CD8-positive, alpha-beta memory T cell (primary cell): ENCODE measurements at places on chromosomes 16 and 17. TPM values are rescaled to one million over a fixed set of nuclear protein-coding genes. Genes with fewer than 3 reads are reported as not detected.

FBXO39 gene
- not detected for total RNA-seq

- DNase-seq: no peak
These were observed 985 bp upstream of the FZD2 start for GRCh38 chr17:44556166-44556831.

DNA sequence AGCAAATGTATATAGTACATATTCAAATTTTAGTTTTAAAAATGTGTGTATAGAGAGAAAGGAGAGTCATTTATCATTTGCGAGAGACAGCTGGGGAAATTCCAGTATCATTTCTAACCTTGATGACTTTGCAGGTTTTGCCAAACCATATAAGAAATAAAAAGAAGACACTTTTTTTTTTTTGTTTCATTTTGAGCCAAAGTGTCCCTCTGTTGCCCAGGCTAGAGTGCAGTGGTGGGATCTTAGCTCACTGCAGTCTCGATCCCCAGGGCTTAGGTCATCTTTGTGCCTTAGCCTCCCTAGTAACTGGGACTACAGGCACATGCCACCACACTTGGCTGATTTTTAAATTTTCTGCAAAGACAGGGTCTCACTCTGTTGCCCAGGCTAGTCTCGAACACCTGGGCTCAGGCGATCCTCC lies 38.4 kb upstream of the VWA3A start:
- no peak for DNase-seq

- no peak for DNase-seq
These were observed 2.9 kb upstream of the KIFC3 start for GRCh38 chr16:57805176-57805575.

DNA sequence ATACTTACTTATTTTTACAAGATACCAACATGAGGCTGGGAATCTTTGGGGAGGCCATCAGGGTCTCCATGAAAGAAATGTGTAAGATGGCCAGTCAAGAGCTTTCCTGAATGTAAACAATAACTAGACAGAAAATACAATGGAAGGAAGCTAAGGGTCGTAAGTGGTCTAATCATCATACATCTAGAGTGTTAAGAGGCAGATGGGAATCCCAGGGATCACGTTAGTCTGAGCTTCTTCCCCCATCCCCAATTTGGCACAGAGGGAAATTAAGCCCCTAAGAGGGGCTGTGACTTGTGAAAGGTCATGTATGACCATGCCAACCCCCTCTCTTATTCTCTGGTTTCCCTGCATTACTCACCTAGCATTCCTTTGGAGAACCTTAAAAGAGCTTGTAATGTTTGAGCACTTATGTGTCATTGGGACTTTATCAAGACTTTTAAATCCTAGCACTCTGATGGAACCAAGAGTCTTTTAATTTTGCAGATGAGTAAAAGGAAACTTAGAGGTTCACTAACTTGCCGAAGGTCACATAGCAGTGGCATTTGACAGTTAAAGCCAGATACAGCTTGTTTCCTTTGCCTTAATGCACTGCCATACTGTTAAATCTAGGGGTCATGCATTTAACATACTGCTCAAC lies 46.1 kb downstream of the DCUN1D3 start:
- DNase-seq: no peak

- DNase-seq: no peak
These were observed 21.0 kb upstream of the HERPUD1 start for GRCh38 chr16:56910654-56911539.

GRCh38 chr17:48725288-48726064 lies 2.5 kb downstream of the PRAC2 start:
- DNase-seq: no peak
